ENCODE measurements at places on chromosomes 1 and 21.

DNA sequence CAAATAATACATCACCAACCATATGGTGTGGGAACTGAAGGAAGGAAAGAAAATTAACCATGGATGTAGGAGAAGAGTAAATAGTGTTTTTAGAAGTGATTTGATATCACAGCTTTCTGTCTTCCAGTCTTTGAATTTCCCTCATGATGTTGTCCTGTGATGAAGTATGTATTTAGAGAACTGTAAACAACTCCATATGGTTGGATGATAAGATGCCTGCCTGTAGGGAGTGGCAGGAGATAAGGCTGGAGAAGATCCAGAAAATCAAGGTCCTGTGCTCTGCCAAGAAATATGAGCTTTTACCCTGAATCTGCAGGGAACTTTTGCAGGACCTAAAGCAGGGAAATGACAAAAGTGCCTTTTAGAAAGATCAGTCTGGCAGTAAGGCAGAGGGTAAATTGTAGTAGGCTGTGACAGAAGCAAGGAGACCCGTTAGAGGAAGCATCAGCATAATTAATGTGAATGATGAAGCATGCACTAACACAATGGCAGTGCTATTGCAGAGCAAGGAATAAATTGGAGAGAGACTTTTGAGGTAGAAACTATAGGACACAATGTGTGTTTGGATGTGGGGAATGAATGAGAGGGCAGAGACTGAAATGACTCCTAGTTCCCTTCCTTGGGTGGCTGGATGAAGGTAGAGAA, 21.9 kb downstream of the CEPT1 start:
- no peak for DNase-seq

- DNase-seq: peak; percentile 35
Measured at GRCh38 chr1:32892368-32893197, 6.3 kb downstream of the HPCA start.

DNA sequence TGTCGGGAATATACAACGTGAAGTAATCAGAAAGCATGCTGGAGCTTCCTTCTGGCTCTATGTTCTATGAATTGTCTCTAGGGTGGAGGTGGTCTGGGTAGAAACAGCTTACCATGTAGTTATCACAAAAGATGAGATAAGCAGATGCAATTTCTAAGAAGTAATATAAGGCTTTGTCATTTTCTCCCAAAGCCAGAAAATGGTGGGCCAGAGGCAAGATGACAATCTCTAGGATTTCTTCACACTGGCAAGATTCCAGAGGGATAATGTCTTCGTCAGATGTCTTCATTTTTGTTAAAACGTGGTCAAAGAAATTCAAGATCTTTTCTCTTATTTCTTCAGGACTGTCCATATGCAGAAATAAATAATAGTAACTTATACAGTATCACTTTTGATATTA, 77.7 kb downstream of the ADCY10 start:
- no peak for DNase-seq

- no peak for DNase-seq
Measured at GRCh38 chr21:27528697-27529096, 561.8 kb upstream of the ADAMTS5 start.

DNA sequence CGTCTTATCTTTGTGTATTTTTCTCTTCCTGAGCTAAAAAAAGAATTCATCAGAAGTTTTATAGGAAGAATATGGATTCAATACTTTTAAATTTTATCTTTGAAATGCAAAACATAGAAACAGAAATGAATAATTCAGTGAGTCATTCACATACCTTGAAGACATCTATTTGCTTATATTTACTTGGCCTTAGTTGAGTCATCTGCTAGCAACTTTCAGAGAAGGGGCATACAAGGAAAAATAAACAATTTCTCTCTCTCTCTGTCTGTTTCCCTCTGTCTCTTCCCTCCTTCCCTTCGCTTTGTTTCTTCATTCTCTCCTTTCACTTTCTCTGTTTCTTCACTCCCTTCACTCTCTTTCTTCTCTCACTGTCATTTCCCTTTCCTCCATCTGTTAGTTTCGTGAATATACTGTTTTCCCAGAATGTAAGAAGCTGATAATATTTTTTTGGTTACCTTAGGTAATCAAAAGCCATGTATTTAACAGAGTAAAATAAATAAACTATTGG, 477.2 kb downstream of the BRINP3 start:
- DNase-seq: no peak

GRCh38 chr1:66788231-66788939, 12.7 kb downstream of the INSL5 start:
- peak; percentile 21 for DNase-seq

- DNase-seq: no peak
Measured at GRCh38 chr21:17527240-17527639, 14.4 kb downstream of the CXADR start.

GRCh38 chr1:38134294-38134755, 87.7 kb upstream of the POU3F1 start:
- DNase-seq: no peak

- DNase-seq: no peak
Measured at GRCh38 chr21:29430576-29430975, 131.9 kb downstream of the BACH1 start.

GRCh38 chr1:162823231-162823630, 32.7 kb downstream of the HSD17B7 start:
- no peak for DNase-seq

DNA sequence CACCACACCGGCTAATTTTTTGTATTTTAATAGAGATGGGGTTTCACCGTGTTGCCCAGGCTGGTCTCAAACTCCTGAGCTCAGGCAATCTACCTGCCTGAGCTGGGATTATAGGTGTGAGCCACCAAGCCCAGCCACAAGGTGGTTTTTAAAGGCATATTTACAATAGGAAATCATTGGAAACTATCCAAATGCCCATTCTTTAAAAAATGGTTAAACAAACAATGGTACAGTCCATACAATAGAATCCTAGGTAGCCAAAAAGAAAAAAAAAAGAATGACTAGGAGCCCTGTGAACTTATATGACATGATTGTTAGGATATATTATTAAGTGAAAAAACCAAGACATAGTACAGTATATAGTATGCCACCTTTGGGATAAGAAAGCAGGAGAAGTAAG, 5.3 kb downstream of the ATP2B4 start:
- DNase-seq: no peak

DNA sequence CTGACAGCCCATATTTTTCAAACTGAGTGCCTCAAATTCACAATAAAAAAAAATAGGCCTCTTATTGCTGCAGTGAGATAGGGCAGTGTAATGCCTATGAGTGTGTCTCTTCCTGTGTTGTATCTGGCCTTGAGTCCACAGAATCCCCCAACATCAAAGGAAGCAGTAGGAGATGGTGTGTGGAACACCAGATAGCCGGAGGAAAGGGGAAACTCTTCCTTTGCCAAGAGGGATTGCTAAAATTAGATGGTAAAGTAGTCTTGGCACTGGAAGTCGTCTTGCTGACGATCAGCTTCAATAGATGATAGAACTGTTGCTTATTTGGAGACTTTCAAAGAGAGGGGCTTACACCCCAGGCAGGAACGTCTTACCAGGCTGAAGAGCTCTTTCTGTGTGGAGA, 51.8 kb downstream of the RUNX1 start:
- DNase-seq: no peak

DNA sequence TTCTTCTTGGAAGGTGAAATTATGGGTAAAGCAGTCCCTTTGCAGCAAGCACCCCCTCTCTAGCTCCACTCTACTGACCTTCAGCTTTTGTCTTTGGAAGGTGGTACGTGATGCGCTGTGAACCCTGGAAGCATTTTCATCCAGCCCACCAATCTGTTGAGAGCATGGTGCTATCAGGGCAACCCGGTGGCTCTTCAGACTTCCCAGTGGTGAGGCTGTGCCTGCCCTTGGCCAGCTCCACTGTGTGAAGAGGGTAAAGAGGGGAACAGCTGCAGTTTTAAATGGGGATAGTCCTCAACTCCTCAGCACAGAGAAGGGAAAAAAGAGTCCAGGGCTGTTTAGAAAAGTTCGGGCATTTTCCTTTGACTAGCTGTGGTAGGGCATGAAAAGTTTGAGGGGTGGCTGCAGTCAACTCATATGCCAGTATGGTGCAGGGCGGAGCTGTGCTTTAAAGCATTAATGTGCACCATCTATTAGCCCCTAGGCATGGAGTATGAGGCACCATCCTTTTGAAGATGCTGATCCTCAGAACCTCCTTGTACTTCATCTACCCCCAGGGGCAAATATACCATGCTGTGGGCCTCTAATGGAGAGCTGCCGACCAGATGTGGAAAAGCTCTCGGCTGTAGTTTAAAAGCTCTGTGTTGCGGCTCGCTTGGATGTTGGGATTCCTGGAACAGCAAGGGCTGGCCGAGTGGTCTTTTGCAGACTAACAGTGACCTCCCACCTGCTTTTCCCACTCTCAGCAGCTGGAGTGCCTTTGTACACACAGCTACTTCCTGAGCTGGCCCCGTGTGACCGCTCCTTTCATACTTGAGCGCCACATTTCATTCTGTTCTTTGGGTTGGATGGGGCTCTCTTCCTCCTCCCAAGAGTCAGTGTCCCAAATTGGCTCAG, 123.0 kb downstream of the PEX14 start:
- DNase-seq: no peak

- DNase-seq: no peak
Measured at GRCh38 chr1:43796111-43796581, 88.8 kb downstream of the ST3GAL3 start.
